ENCODE measurements at places on chromosomes 16 and 17.

DNA sequence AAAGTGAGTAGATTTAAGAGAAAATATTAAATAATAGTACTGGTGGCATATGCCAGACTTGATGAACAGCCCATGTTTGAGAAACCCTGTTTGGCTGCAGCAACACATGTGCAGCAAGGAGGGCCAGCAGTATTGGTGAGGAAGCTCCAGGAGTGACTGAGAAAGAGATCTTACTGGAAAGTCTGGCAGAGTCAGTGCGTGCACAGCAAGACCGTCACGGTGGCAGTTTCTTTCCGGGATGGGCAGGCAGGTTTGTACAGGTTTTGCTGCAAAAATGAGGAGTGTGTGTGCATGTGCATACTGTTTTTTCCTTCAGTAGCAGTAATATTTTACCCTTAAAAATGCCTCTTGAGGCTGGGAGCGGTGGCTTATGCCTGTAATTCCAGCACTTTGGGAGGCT lies 41.4 kb downstream of the KSR1 start:
- DNase-seq = no peak

DNA sequence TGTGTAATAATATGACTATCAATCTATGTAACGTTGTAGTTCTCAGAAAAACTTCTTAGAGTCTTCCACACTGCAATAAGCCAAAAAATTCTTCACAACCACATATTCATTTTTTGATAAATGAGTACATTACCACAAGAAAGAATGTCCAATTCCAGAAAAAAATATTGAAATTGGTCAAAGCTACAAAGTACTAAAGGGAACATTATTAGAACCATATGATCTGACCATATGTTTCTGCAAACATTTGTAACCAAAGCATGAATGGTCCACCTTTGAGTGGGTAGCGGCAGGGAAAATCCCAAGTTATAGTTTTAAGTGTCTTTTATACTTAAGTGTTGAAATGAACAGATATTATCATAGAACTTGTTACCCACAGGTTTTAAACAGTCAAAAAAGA lies 71.7 kb upstream of the NACA2 start:
- DNase-seq = no peak

GRCh38 chr16:89442990-89443726 lies 47.2 kb downstream of the ANKRD11 start:
- no peak for DNase-seq

DNA sequence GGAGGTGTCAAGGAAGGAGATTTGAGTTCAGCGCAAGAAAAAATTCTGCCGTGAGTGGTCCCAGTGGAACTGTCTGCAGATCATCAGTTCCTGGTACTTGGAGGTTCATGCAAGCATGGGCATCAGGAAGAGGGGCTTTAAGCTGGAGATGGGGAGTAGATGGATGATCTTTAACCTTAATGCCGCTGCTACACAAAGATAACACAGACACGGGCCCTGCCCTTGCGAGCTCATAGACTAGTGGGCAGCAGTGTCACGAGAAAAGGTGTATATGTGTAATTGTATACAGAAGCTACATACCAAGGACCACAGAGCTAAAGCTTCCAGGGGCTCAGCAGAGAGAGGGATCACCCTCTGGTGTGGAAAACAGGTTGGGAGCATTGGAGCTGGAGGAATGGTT lies 33.6 kb downstream of the PRSS54 start:
- DNase-seq = no peak

- DNase-seq = no peak
Measured at GRCh38 chr17:2821868-2822267, 25.6 kb downstream of the RAP1GAP2 start.
